Calu3 (cell line): ENCODE measurements at places on chromosomes 12 and 14. TPM values are rescaled to one million over a fixed set of nuclear protein-coding genes. Genes with fewer than 3 reads are reported as not detected.

- H3K4me3 ChIP-seq = no peak overlapping the region
- no peaks in the 10 kb centered on the region for H3K4me1 ChIP-seq
Measured at GRCh38 chr12:124311292-124312109, 16.6 kb downstream of the RFLNA start.

DNA sequence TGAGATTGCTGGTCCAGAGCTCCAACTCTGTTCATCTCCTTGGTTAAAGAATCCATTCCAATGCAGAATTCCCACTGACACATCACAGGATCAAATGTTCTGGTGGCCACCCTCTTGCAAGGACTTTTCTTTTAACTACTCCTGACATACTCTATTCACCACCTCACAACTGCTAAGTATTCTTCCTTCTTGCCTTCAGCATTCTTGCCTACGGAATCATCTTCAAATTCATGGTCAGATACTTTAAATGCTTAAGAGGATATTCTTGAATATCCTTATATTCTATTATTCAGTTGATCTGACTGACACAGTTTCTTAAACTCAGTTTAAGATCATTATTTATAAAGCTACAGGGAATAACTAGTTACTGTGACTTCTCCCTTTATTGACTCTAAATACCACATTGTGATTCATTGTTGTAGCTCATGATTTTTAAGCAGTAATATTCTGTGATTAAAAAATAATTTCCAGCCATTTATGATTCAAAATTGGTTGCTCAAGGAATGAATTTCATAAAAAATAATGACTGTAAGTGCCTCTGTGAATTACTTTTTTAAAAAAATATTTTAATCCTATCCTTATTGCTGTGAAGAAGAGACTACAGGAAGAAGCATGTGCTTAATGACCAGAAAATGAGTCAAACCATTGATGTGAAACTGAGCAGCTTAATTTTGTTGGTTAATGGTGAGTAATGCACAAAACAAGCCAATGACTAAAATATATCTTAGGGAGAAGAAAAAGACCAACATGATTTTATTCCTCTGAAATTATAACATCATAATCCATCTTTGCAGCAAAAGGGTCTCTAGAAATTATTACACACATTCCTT lies 207.1 kb downstream of the PIK3C2G start:
- H3K27me3 ChIP-seq = no peaks in the 10 kb centered on the region
- H3K4me3 ChIP-seq = no peak overlapping the region
- H3K36me3 ChIP-seq = no peaks in the 10 kb centered on the region
- DNase-seq = no peak
- H3K4me1 ChIP-seq = no peaks in the 10 kb centered on the region
- no peak overlapping the region for H3K27ac ChIP-seq

DNA sequence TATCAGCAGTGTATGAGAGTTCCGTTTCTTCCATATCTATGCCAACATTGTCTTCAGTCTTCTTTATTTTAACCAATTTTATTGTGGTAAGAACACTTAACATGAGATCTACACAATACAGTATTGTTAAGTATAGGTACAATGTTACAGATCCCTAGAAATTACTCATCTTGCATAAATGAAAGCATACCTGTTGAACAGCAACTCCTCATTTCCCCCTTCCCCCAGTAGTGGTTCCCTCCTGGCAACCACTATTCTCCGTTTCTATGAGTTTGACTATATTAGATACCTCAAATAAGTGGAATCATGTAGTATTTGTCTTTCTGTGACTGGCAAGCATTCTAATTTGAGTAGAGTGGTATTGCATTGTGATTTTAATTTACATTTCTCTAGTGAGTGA lies 150.5 kb downstream of the CRADD start:
- H3K36me3 ChIP-seq = no peaks in the 10 kb centered on the region
- H3K4me1 ChIP-seq = no peaks in the 10 kb centered on the region
- DNase-seq = no peak
- H3K27ac ChIP-seq = no peak overlapping the region
- H3K27me3 ChIP-seq = no peaks in the 10 kb centered on the region

- peak overlapping the region; percentile 98 for H3K4me3 ChIP-seq
- no peaks in the 10 kb centered on the region for H3K27me3 ChIP-seq
- peaks cover 20% of the 10 kb centered on the region for H3K4me1 ChIP-seq
- peak overlapping the region; percentile 95 for H3K27ac ChIP-seq
Measured at GRCh38 chr14:65103150-65103760, 938 bp upstream of the MAX start.

GRCh38 chr14:103161054-103161397 lies 37.8 kb downstream of the TNFAIP2 start:
- peaks cover 9% of the 10 kb centered on the region for H3K4me1 ChIP-seq
- peak; percentile 69 for DNase-seq
- H3K36me3 ChIP-seq = peaks cover 3% of the 10 kb centered on the region
- no peak overlapping the region for H3K27ac ChIP-seq
- no peak overlapping the region for H3K4me3 ChIP-seq
- H3K27me3 ChIP-seq = no peaks in the 10 kb centered on the region

DNA sequence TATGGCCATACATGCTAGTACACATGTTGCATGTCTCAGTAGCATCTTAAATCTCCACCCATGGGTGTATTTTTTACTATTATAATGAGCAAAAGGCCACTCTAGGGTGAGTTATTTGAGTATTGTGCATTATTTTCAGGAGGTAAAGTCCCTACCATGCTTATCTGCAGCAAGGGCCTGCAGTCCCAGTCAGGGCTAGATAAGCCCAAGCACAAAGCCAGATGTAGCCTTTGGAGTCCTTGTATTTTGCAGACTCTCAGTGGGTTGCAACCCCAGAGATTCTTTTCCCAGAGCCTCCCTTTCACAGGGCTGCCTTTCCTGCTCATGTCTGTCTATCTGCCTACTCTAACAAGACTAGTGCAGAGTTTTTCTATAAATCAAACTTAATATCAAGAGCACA lies 295.3 kb downstream of the IPO8 start:
- peaks cover 10% of the 10 kb centered on the region for H3K27me3 ChIP-seq
- no peak overlapping the region for H3K4me3 ChIP-seq
- H3K4me1 ChIP-seq = no peaks in the 10 kb centered on the region
- H3K27ac ChIP-seq = no peak overlapping the region
- no peak for DNase-seq

DNA sequence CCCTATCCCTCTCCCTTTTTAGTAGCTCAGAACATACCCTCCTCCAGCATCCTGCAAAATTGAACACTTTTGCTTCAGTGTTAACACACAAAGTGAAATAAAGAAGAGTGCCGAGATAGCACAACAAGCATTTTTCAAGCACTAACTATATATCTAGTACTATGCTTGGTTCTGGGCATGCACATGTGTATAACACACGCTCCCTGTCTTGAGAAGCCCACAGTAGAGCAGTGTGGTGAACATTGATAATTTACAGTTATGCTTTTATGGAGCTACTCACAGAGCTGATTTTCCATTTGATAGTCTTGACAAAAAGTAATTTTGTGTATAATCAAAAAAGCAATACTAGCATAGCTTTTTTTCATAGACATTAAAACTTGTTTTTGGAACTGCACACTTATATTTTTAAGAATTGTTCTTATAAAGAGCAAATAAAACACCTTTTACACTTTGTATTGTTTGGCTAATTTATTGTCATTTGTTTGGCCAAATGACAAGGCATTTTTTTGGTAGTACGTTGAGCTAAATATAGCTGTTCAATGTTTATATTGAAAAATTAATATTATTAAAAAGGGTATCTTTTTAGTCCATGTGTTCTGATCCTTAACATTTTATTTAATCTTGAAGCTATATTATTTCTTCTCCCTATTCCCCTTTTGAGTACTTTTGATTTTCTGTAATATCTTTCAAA lies 39.7 kb downstream of the LEMD3 start:
- H3K27ac ChIP-seq = peak overlapping the region; percentile 8
- peaks cover 8% of the 10 kb centered on the region for H3K36me3 ChIP-seq
- no peaks in the 10 kb centered on the region for H3K27me3 ChIP-seq
- H3K4me1 ChIP-seq = peaks cover 11% of the 10 kb centered on the region

DNA sequence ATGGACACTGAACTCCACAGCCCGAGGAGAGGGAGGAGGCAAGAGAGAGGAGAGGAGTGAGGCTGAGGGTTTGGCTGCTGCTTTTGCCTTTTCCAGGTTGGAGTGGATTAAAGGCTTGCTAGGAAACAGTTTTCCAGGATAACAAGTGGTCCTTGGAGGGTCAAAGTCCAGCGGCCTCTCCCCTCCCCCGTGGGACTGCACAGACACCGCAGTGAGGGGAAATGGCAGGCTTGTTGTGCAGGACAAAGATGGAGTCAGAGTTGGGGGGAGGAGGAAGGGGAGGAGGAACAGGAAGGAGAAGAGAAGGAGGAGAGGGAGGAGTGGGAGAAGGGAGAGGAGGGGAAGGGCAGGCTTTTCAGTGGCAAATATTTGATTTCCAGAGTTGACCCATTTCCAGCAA lies 245.5 kb downstream of the RBM19 start:
- H3K4me1 ChIP-seq = no peaks in the 10 kb centered on the region
- peaks cover 84% of the 10 kb centered on the region for H3K27me3 ChIP-seq
- no peak overlapping the region for H3K27ac ChIP-seq
- no peak for DNase-seq
- H3K4me3 ChIP-seq = no peak overlapping the region

DNA sequence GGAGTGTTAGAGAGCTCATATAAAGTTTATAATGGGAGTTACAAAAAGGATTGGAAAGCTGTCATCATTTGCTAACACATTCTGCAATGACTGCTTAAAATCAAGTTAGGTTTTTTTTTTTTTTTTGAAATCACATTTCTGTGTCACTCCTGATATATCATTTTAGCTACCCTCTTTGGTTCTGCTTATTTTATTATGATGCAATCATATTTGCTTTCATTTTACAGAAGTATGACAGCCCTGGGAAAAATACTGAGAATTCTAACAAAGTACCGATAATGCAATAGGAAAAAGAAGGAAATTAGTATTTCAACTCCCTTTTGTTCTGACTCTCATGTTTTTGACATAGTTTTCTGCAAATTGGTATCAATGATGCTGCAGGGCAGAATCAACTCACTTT lies 71.6 kb upstream of the MDGA2 start:
- H3K27ac ChIP-seq = no peak overlapping the region
- no peak overlapping the region for H3K4me3 ChIP-seq
- H3K4me1 ChIP-seq = no peaks in the 10 kb centered on the region
- no peaks in the 10 kb centered on the region for H3K36me3 ChIP-seq
- DNase-seq = no peak

DNA sequence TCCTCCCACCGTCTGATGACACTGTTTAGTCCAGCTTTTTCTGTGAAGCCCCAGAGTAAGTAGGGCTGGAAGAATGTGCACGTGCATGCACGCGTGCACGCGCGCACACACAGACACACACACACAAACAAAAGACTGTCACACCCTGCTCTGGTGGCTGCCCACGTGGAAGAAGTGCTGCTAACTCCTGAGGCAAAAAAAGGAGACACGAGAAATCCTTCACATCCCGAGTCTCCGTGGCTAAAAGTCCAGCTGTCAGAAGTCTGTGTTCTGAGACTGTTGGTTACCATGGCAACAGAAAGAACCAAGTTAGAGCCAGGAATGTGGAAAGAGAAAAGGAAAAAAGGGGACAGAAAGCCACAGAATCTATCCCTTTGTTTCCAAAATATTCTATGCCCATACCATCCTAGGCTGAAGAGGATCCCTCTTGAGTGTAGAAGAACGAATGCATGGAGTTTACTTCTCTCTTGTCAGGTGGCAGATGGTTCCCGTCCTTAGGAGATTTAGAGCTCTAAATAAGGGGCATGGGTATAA lies 1.6 kb upstream of the C12orf71 start:
- H3K27ac ChIP-seq = no peak overlapping the region
- no peaks in the 10 kb centered on the region for H3K27me3 ChIP-seq
- no peak for DNase-seq
- peaks cover 8% of the 10 kb centered on the region for H3K4me1 ChIP-seq
- H3K4me3 ChIP-seq = no peak overlapping the region

DNA sequence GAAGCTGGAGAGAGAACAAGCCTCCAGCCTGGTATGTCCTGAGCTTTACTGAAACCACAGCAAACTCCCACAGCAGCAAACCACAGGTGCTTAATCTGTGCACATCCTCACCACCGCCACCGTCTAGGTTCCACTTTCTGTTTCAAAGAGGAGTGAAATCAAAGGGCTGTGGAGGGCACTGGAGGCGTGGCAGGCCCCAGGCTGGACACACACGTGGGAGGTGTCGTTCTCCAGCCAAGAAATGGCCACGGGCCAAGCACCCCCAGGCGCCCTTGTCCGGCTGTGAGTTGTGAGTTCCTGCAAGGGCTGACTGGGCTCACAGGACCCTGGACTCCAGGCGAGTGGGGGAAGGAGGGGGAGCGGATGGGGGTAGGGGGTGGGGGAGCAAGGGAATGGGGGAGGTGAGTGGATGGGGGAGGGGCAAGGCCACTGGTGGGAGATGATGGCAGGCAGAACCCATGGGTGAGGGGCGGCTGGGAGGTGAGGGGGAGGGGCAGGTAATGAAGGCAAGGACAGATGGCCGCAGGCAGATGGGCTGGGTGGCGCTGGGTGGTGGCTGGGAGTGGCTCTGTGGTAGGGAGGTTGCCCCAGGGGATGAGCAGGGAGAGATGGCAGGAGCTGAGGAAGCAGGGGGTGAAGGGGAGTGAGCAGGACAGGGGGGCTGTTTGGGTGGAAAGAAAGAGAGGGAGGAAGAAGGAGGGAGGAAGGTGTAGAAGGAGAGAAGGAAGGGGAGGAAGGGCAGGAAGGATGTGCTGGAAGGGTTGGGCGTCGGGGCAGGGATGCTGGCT lies 86.7 kb downstream of the NCOR2 start:
- H3K4me3 ChIP-seq = no peak overlapping the region
- H3K27me3 ChIP-seq = no peaks in the 10 kb centered on the region
- DNase-seq = peak; percentile 74

Gene LRFN5
- total RNA-seq = not detected in 2 replicates

Gene GUCY2C
- not detected in 2 replicates for total RNA-seq

Gene HHIPL1
- total RNA-seq = 0.22 TPM in 1 of 2 replicates, not detected in the other

Gene MYF6
- total RNA-seq = not detected in 2 replicates

Gene GLT1D1
- not detected in 2 replicates for total RNA-seq

Gene CD163
- not detected in 2 replicates for total RNA-seq

Gene RNF212B
- total RNA-seq = not detected in 2 replicates
